CD14-positive monocyte (primary cell): ENCODE measurements at places on chromosomes 2 and 18. TPM values are rescaled to one million over a fixed set of nuclear protein-coding genes. Genes with fewer than 3 reads are reported as not detected.
A peak's percentile ranks its signal among the peaks of the same experiment; 100 is the strongest.

GRCh38 chr2:219672406-219672805 is 45.0 kb downstream of the SLC4A3 start:
- DNase-seq = no peak

DNA sequence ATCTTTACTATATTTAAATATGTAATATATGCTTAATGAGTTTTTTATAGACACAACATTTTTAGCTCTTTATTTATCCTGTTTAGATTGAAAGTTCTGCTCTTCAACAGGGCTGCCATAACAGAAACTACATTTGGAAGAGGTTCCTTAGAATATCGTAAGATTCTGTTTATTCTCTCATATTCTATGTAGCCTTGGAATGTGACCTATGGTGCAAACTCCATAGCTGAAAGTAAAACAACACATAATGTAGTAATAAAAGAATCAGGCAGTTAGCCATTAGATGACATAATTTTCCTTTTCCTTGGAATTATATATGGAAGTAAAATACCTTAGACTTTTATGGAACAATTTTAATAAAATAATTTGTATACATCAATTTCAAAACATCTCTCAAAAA is 91.3 kb downstream of the ZNF804A start:
- no peak for DNase-seq

- DNase-seq = no peak
Measured at GRCh38 chr2:74232426-74232825, 34.0 kb downstream of the MTHFD2 start.

DNA sequence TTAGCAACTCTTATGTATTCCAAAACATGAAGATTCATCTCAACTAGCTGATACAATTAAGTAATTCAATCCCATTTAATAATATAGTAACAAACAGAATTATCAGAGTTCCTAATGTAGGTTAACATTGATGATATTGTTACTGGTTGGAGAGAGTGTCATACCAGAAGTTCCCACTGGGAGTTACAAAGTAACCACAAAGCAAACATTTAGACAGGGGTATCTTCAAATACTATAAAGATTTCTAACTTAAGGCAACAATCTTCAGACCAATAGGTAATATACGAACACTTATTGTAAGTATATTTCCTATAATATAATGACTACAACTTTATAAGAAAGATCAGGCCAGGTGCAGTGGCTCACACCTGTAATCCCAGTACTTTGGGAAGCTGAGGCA is 1372.9 kb upstream of the PIK3C3 start:
- DNase-seq = no peak

DNA sequence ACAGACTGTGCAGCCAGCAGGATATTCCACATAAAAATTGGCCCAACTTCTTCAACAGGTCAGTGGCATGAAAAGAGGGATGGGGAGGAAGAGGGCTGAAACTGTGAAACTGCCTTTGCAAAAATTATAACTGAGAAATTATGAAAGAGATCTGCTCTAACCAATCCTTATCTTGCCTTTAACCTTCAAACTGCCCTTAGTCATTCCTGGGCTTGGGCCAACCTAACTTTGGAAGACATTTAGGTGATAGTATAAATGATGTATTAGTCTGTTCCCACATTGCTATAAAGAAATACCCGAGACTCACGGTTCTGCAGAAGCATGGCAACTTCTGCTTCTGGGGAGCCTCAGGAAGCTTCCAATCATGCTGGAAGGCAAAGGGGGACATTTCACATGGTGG is 74.5 kb downstream of the RPL31 start:
- DNase-seq = no peak

DNA sequence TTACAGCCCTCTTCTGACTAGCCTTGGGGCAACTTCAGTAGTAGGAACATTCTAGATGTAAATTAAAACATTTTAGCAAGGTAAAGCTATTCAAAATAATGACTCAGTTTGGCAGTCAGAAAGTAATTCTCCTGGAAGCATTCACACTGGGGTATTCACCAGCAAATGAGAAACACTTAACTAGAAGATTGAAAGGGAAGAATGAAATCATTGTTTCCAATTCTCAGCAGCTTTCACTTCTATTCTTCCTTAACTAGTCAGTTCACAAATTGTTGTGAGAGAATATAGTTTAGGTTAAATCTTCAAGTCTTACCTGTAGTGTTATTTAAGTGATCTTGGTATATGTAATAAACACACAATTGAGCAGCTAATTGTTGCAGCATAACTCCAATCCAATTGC is 1135.6 kb upstream of the FAM98A start:
- DNase-seq = no peak

- peak; percentile 24 for DNase-seq
Measured at GRCh38 chr2:30231996-30232800, 864 bp downstream of the LBH start.

- no peak for DNase-seq
Measured at GRCh38 chr2:176165370-176166050, 8.4 kb downstream of the HOXD3 start.

ARHGAP25 gene
- 31.4 and 56.8 TPM in 2 replicates for polyA plus RNA-seq

HDHD2 gene
- polyA plus RNA-seq = 38.1 TPM
